ENCODE measurements at places on chromosomes 6 and 20.
A peak's percentile ranks its signal among the peaks of the same experiment; 100 is the strongest.

DNA sequence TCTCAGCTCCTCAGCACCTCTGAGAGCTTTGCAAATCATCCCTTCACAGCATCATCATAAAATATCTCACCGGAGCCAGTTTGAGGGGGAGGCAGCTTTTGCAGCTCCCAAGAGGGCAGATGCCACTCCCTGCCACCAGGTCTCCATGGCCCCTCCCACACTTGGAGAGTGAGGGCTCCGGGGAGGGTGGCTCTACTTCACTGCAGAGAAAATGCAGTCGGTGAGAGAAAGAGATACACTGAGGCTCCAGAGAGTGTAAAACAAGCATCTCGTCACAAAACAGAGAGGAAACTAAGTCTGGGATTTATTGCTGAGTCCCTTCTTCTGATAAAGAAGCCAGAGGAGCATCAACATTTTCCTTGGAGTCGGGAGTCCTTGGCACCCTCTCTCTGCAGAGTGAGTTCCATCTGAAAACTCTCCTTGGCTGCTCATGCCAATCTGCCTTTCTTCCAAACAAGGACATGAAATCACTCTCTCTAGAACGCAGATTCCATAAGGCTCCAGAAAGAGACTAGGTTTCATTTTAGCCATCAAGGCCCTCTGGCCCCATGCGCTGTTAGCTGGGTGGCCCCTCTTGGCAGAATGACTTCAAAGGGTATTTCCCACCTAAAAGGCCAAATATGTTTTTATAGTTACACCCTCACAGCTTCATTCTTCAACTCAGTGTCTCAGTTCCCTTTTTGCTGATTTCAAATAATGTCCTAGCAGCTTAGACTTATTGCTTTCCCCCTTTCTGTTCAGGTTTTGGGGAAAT, 70.6 kb upstream of the F13A1 start:
- DNase-seq, result no peak

- no peak for DNase-seq
Observed at GRCh38 chr6:100228437-100228833, 234.4 kb upstream of the MCHR2 start.

DNA sequence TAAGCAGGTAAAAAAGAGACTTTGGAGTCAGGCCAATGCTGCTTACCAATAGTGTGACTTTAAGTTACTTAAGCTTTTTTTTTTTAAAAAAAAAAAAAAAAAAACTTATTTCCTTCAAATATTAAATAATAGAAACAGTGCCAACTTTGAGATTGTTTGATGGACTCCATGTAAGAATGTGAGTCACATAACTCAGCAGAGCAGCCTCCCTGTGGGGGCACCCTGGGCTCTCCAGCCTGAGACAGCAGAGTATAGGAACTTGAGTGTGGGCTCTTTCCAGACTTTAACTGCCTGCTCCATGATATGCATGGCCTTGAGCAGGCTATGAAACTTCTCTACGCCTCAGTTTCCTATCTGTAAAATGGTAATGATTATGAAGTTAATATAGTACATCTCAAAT, 113.3 kb upstream of the SAMD5 start:
- DNase-seq, result no peak

DNA sequence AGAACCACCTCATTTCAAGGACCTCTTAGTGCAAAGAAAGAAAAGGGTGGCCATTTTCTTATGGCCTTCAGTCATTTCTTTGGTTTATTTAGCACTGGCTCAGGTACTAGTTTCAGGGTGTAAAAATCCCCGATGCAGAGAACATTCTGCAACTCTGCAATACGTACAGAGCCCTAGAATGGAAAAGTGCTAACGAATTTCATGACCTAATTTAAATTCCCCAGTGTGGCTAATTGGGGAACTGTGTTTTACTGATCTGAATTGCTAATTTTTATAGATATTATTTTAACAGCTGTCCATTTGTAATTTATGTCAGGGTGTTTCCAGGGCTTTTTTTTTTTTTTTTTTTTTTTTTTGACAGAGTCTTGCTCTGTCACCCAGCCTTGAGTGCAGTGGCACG, 160.7 kb downstream of the UST start:
- DNase-seq, result no peak

DNA sequence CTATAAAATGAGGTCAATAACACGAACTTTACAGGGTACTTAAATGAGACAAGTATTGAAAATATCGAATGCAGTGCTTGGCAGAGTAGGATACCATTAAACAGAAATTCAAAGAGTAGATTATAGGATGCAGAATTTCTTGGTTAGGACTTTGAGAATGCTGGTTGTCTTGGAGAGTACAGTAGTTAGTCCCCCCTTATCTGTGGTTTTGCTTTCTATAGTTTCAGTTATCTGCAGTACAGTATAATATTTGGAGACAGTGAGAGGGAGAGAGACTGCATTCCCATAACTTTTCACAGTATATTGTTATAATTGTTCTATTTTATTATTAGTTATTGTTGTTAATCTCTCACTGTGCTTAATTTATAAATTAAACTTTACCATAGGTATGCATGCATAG, 290.5 kb downstream of the BTBD9 start:
- no peak for DNase-seq

- peak; percentile 16 for DNase-seq
Observed at GRCh38 chr6:125818772-125819260, 28.1 kb downstream of the NCOA7 start.

- no peak for DNase-seq
Observed at GRCh38 chr6:159104931-159105330, 60.1 kb upstream of the TAGAP start.

DNA sequence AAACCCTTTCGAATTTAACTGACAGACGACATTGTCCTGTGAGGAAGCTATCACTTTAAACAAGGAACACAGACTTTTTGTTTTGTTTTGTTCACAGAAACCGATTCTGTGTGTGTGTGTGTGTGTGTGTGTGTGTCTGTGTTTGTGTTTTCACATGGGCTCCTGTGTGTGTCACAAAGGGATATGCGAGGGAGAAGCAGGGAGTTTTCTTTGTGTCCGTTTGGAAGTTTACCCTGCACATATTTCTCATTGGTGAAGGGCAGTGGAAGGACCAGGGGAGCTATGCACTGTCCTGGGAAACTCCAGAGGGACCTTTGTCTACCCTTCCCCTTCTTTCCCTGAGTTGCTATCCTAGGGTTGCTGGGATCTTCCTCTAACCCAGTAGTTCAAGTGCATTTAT, 17.7 kb downstream of the POM121L2 start:
- DNase-seq, result peak; percentile 15

- DNase-seq, result no peak
Observed at GRCh38 chr20:50488236-50488806, 21.9 kb upstream of the PTPN1 start.

GRCh38 chr6:29984232-29984631, 41.9 kb downstream of the HLA-A start:
- DNase-seq, result no peak

DNA sequence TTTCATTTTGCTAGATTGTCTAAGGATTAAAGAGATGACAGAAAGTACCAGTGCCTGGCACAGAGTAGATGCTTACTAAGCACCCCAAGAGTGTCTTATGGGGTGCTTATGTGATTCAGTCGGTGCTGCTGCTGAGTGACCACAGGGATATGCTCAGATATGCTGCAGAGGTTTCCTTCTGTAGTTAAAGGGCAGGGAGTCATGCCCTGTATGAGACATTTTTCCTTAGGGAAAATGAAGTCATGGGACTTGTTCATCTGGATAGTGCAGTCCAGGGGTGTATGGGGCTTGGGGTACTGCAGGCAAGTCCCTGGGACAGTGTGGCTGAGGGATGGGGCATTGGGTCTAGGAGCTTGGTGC, 25.1 kb downstream of the TOX2 start:
- no peak for DNase-seq

DNA sequence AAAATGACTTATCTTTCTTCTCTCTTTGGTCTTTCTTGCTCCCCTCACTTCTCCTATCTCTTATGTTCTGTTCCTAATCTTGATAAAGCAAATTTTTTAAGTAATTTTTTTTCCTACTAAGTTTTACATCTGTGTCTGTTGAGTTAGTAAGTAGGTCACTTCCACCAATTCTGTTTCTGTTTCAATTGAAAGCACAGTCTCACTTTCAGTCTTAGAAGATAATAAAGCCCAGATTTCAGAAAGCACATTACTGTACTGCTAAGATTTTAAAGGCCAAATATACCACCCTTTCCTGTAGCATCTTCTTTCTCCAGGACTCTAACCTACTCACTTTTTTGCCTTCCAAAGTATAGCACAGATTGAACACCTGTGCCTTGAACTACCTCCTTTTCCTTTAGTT, 866.1 kb upstream of the ADGRB3 start:
- DNase-seq, result no peak

Measured in foreskin fibroblast (primary cell).